ENCODE measurements at places on chromosomes 6 and 20. TPM values are rescaled to one million over a fixed set of nuclear protein-coding genes. Genes with fewer than 3 reads are reported as not detected.

- peaks cover 50% of the 10 kb centered on the region for H3K4me1 ChIP-seq
- no peak overlapping the region for H3K4me3 ChIP-seq
- H3K27ac ChIP-seq = no peak overlapping the region
- no peaks in the 10 kb centered on the region for H3K27me3 ChIP-seq
These were observed 23.0 kb downstream of the SYNJ2 start for GRCh38 chr6:158004701-158005095.

IL17F gene
- polyA plus RNA-seq = not detected

DNA sequence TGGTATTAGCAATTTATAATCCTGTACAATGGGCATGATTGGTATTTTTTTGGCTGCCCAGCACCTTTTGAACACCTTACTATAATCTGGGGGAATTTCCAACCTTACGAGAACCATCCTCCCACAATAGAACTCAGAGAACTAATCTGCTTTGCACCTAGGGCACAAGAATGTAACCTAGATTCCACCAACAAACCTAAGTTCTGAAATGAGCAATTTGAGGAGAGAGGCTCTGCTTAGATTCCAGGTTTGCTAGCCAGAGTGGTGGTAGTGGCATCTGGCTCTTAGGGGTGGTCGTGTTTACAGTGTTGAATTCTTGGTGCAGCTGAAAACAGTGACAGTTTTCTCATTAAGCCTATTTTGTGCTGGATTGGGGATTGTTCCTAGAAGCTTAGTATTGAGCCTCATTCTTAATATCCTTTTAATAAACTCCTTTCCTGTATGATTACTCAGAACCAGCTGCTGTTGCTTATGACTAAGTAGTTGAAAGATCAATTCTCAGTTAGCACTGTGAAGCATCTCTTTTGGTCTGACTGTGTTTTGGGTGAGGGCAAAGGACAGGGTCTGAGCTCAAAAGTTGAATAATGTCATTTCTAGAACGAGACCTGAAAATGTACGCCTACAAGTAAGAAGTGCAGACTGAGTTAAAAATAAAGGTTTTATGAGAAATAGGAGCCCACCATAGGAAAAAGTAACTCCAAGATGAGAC lies 385.6 kb downstream of the CDKAL1 start:
- DNase-seq = peak; percentile 67

NMBR gene
- polyA plus RNA-seq = not detected

HRH3 gene
- polyA plus RNA-seq = not detected

- DNase-seq = no peak
- H3K36me3 ChIP-seq = no peaks in the 10 kb centered on the region
- peaks cover 17% of the 10 kb centered on the region for H3K27me3 ChIP-seq
- H3K27ac ChIP-seq = no peak overlapping the region
These were observed 324.2 kb downstream of the UBE3D start for GRCh38 chr6:82741325-82741995.

GRCh38 chr20:19958219-19958618 lies 58.9 kb upstream of the NAA20 start:
- H3K36me3 ChIP-seq = peaks cover 49% of the 10 kb centered on the region
- H3K4me1 ChIP-seq = no peaks in the 10 kb centered on the region
- H3K27me3 ChIP-seq = no peaks in the 10 kb centered on the region
- no peak overlapping the region for H3K4me3 ChIP-seq
- H3K27ac ChIP-seq = no peak overlapping the region

GRCh38 chr6:114556846-114557488 lies 214.1 kb upstream of the HS3ST5 start:
- DNase-seq = no peak
- H3K4me1 ChIP-seq = no peaks in the 10 kb centered on the region
- no peaks in the 10 kb centered on the region for H3K27me3 ChIP-seq
- H3K4me3 ChIP-seq = no peak overlapping the region
- no peak overlapping the region for H3K27ac ChIP-seq

PRDM1 gene
- polyA plus RNA-seq = 3.9 TPM

DNA sequence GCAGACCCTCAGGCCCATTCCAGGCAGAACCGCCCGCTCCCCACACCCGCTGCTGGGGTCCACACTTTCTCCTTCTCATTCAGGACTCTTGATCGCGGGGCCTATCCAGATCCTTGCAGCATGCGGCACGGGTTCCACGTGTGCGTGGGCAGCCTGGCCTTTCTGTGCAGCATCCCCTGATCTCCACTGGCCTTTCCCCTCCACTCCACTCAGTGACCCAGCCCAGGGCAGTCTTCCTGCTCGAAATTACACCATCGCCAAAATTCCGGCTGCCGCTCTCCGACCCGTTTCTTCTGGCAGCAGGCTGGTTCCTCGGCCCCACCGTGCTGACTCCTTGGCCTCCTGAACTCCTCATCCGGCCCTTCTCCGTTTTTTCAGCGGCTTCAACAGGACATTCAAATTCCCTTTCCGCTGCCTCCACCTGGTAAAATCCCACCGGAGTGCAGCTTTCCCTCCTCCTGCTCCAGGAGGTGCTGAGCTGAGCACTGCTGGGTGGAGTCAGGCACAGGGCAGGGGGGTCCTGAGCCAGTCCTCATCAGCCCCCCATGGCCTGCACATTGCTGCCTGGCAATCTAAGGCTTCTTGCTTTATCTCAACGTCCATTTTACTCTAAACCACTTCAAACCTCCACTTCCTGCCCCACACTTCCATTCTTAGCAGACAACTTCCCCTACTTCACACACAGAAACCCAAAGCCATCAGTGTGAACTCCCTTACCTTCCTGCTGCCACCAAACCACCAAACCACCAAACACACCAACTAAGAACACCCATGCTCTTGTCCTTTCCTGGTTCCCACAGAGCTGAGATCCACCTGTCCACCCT lies 9.0 kb downstream of the SFT2D1 start:
- peaks cover 23% of the 10 kb centered on the region for H3K36me3 ChIP-seq
- no peak overlapping the region for H3K4me3 ChIP-seq
- peaks cover 11% of the 10 kb centered on the region for H3K4me1 ChIP-seq
- no peaks in the 10 kb centered on the region for H3K27me3 ChIP-seq
- H3K27ac ChIP-seq = no peak overlapping the region

GRCh38 chr6:67129780-67130179 lies 1422.8 kb upstream of the EYS start:
- H3K27ac ChIP-seq = no peak overlapping the region
- no peak overlapping the region for H3K4me3 ChIP-seq
- no peaks in the 10 kb centered on the region for H3K4me1 ChIP-seq

GRCh38 chr6:140401761-140402160 lies 1027.3 kb upstream of the CITED2 start:
- H3K27ac ChIP-seq = no peak overlapping the region
- H3K4me1 ChIP-seq = peaks cover 2% of the 10 kb centered on the region
- no peak overlapping the region for H3K4me3 ChIP-seq
- no peaks in the 10 kb centered on the region for H3K27me3 ChIP-seq
- H3K36me3 ChIP-seq = no peaks in the 10 kb centered on the region

DNA sequence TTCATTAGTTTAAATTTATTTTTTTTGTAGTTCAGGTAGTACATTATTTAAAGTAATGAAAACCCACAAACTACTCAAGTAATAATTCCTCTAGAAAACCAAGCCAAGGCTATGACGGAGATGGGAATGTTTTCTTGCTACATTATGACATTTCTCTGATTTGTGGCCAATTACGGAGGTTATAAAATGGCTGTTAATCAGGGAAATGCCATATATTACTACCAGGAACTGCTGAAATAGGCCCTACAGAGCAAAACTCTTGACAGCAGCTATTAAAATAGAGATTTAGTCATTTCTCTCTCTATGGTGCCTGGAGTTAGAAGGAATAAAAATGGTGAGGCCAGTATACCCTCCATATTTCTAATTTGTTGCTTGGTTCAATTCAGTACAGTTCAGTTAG lies 280.0 kb downstream of the ARHGAP18 start:
- no peaks in the 10 kb centered on the region for H3K4me1 ChIP-seq
- no peak overlapping the region for H3K4me3 ChIP-seq
- H3K27ac ChIP-seq = no peak overlapping the region
- no peak for DNase-seq

GRCh38 chr6:119323931-119324330 lies 25.6 kb downstream of the MAN1A1 start:
- H3K4me3 ChIP-seq = no peak overlapping the region
- H3K4me1 ChIP-seq = peaks cover 5% of the 10 kb centered on the region
- H3K36me3 ChIP-seq = peaks cover 3% of the 10 kb centered on the region

PREX1 gene
- 0.69 TPM for polyA plus RNA-seq

- H3K27ac ChIP-seq = no peak overlapping the region
- no peaks in the 10 kb centered on the region for H3K4me1 ChIP-seq
- DNase-seq = no peak
- H3K4me3 ChIP-seq = no peak overlapping the region
- no peaks in the 10 kb centered on the region for H3K36me3 ChIP-seq
- H3K27me3 ChIP-seq = peaks cover 5% of the 10 kb centered on the region
These were observed 56.5 kb downstream of the GPR6 start for GRCh38 chr6:110034667-110035036.
